T-helper 17 cell (primary cell): ENCODE measurements at places on chromosomes 1 and 21. TPM values are rescaled to one million over a fixed set of nuclear protein-coding genes. Genes with fewer than 3 reads are reported as not detected.

GRCh38 chr1:8493916-8494540 is 176.1 kb downstream of the SLC45A1 start:
- H3K36me3 ChIP-seq, result no peaks in the 10 kb centered on the region
- H3K27ac ChIP-seq, result no peak overlapping the region
- H3K4me3 ChIP-seq, result no peak overlapping the region
- no peak for DNase-seq

- H3K27me3 ChIP-seq, result no peaks in the 10 kb centered on the region
- no peak overlapping the region for H3K4me3 ChIP-seq
These were observed 121.7 kb downstream of the TNFSF18 start for GRCh38 chr1:172929006-172929405.

GRCh38 chr1:6962996-6963911 is 178.0 kb downstream of the CAMTA1 start:
- H3K4me3 ChIP-seq, result peak overlapping the region; percentile 88
- H3K27ac ChIP-seq, result no peak overlapping the region
- peaks cover 64% of the 10 kb centered on the region for H3K27me3 ChIP-seq
- H3K36me3 ChIP-seq, result no peaks in the 10 kb centered on the region
- DNase-seq, result peak; percentile 37

GRCh38 chr1:247487057-247487456 is 29.2 kb upstream of the OR2B11 start:
- no peaks in the 10 kb centered on the region for H3K4me1 ChIP-seq
- no peak overlapping the region for H3K27ac ChIP-seq
- peak overlapping the region; percentile 31 for H3K4me3 ChIP-seq
- H3K27me3 ChIP-seq, result peaks cover 34% of the 10 kb centered on the region
- H3K36me3 ChIP-seq, result no peaks in the 10 kb centered on the region

- H3K27me3 ChIP-seq, result peaks cover 58% of the 10 kb centered on the region
- no peaks in the 10 kb centered on the region for H3K36me3 ChIP-seq
- no peak for DNase-seq
- no peaks in the 10 kb centered on the region for H3K4me1 ChIP-seq
These were observed 88.8 kb upstream of the PDE4B start for GRCh38 chr1:65703853-65704252.

- peaks cover 5% of the 10 kb centered on the region for H3K4me1 ChIP-seq
- DNase-seq, result no peak
- H3K27me3 ChIP-seq, result no peaks in the 10 kb centered on the region
These were observed 24.4 kb downstream of the SLC66A1 start for GRCh38 chr1:19336543-19336942.

- no peak for DNase-seq
- H3K27ac ChIP-seq, result no peak overlapping the region
- H3K27me3 ChIP-seq, result no peaks in the 10 kb centered on the region
- H3K4me3 ChIP-seq, result no peak overlapping the region
- H3K4me1 ChIP-seq, result no peaks in the 10 kb centered on the region
- no peaks in the 10 kb centered on the region for H3K36me3 ChIP-seq
These were observed 10.7 kb upstream of the CYYR1 start for GRCh38 chr21:26583769-26584168.

GRCh38 chr1:111873460-111874030 is 115.9 kb downstream of the KCND3 start:
- peaks cover 2% of the 10 kb centered on the region for H3K36me3 ChIP-seq
- H3K27ac ChIP-seq, result no peak overlapping the region
- H3K4me3 ChIP-seq, result no peak overlapping the region
- H3K4me1 ChIP-seq, result no peaks in the 10 kb centered on the region

- DNase-seq, result no peak
- no peak overlapping the region for H3K4me3 ChIP-seq
- H3K27ac ChIP-seq, result no peak overlapping the region
- H3K36me3 ChIP-seq, result peaks cover 3% of the 10 kb centered on the region
These were observed 177.2 kb downstream of the NFIA start for GRCh38 chr1:61259379-61260148.

- H3K27ac ChIP-seq, result no peak overlapping the region
- H3K4me3 ChIP-seq, result no peak overlapping the region
- H3K4me1 ChIP-seq, result peaks cover 9% of the 10 kb centered on the region
- no peak for DNase-seq
- H3K27me3 ChIP-seq, result peaks cover 26% of the 10 kb centered on the region
- peaks cover 3% of the 10 kb centered on the region for H3K36me3 ChIP-seq
These were observed 122.2 kb upstream of the RAB4A start for GRCh38 chr1:229148743-229149142.

- DNase-seq, result no peak
- H3K4me1 ChIP-seq, result no peaks in the 10 kb centered on the region
- H3K27me3 ChIP-seq, result peaks cover 49% of the 10 kb centered on the region
- no peak overlapping the region for H3K4me3 ChIP-seq
These were observed 108.2 kb upstream of the TMPRSS2 start for GRCh38 chr21:41616031-41616591.

GRCh38 chr21:43271452-43272020 is 102.7 kb downstream of the CRYAA start:
- H3K36me3 ChIP-seq, result no peaks in the 10 kb centered on the region
- DNase-seq, result no peak
- H3K27ac ChIP-seq, result no peak overlapping the region
- H3K4me3 ChIP-seq, result no peak overlapping the region
- peaks cover 6% of the 10 kb centered on the region for H3K4me1 ChIP-seq

DNA sequence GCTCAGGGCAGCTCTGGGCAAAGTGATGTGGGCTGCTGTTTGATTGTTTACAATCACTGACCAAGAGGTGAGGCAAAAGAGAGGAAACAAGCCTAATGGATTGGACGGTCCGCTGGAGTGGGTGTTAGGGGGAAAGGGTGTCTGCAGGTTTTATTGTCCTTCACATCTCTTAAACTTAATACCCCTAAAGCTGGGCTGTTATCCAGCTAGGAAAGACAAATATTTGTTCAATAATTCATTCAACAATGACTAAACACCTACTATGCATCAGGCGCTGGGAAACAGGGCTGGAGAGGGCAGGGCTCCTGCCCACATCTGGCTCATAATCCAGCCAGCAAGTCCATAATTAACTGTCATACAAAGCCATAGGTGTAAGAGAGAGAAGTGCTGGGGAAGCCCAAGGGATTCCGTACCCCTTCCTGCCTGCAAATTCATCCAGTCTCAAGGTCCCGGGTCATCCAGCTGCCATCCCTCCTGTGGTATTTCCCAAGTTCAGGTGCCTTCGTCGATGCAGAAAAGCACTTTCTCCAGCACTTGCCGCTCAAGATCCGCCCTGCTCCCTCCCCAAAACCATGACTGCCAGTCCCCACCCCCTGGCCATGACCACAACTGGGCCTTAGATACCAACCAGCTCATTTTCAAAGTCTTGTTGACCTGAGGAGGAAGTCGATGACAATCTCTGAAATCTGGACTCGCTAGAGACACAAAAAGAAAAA is 10.7 kb downstream of the TMEM63A start:
- H3K27ac ChIP-seq, result peak overlapping the region; percentile 78
- DNase-seq, result no peak
- H3K4me1 ChIP-seq, result peaks cover 51% of the 10 kb centered on the region
- H3K27me3 ChIP-seq, result no peaks in the 10 kb centered on the region
- H3K36me3 ChIP-seq, result peaks cover under 1% of the 10 kb centered on the region
- peak overlapping the region; percentile 39 for H3K4me3 ChIP-seq

DNA sequence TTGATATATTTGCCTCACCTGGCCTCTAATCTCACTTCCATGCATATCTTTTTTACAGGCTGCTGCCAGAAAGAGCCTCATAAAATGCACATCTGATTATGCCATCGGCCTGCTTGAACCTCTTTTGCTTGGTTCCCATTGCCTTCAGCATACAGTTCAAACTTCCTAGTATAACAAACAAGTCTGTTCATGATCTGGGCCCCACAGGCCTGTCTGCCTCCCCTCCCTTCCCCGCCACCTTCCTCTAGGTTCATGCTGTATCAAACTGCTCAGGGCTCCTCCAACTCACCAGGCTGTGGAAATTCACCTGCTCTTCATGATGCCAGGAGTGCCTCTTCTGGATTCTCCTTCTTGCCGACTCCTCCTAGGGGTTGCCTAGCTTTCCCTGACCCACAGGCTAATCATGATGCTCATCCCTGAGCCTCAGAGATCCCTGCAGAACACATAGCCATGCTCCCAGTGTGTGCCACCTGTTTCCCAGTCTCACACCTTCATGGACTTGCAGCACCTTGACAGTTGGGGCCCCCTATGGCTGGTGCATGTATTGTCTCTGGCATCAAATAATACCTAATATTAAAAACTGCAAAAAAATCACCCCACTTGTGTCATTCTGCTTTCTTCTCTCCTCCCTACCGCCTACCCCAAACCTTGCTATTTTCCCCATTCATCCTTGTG is 33.7 kb upstream of the CD2 start:
- no peak for DNase-seq
- no peak overlapping the region for H3K27ac ChIP-seq
- no peak overlapping the region for H3K4me3 ChIP-seq
- H3K4me1 ChIP-seq, result peaks cover 8% of the 10 kb centered on the region
- peaks cover 10% of the 10 kb centered on the region for H3K27me3 ChIP-seq
- no peaks in the 10 kb centered on the region for H3K36me3 ChIP-seq

DNA sequence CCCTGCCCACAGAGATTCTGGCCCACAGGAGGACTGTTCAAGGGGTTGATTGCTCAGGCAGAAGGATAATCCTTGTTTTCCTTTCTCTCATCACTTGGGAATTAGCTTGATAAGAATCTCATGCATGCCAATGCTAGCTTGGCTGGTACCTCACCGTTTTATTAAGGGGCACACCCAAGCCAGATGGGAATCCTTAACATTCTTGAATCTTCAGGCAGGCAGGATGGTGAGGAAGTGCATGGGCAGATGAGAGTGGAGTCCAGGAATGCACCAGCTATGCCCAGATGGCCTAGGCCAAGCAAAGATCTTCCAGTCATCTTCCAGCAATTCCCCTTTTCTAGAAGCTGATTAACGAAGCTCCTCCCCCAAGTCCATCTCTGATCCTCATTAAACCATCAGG is 4.1 kb upstream of the LCE7A start:
- no peak overlapping the region for H3K4me3 ChIP-seq
- no peaks in the 10 kb centered on the region for H3K4me1 ChIP-seq
- no peaks in the 10 kb centered on the region for H3K36me3 ChIP-seq
- no peak overlapping the region for H3K27ac ChIP-seq
- H3K27me3 ChIP-seq, result peaks cover 27% of the 10 kb centered on the region

GRCh38 chr1:153800516-153800915 is 25.3 kb downstream of the SLC27A3 start:
- no peak overlapping the region for H3K4me3 ChIP-seq
- H3K4me1 ChIP-seq, result peaks cover 21% of the 10 kb centered on the region
- H3K27me3 ChIP-seq, result no peaks in the 10 kb centered on the region
- peak overlapping the region; percentile 2 for H3K27ac ChIP-seq

DNA sequence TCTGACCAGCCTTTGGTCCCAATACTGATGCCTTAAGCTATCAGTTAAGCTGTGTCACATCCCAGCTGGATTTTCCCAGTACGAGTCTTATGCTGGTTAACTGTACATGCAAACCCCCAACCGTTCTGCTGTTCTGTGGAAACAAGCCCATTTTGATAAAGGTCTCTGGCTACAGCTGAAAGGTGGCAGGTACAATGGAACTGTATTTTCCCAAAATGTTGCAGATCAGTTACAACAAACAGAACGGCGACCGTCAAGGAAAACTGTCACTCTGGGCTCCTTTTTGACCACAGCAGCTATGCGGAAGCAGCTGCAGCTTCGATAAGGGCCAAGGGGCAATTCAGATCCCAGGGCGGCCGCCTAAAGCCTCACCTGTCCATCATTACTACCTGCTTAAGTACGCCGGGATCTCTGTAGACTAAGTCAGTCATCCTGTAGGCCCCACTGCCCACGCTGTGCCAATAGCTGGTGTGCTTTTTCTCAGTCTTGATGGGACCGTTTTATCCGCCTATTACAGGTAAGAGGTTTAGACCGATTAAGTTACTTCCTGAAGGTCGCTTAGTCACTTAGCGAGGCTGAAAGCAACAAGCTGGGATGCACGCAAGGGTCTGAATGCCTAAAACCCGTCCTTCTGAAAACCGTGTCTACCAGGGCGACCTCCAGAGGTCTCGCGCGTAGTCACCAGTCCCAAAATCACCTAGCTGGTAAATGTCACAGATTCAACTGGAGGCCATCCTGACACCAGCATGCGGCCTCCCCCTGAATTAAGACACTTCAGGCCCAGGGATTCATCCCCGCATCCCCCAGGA is 11.1 kb upstream of the RAB42 start:
- H3K27me3 ChIP-seq, result no peaks in the 10 kb centered on the region
- peak overlapping the region; percentile 95 for H3K4me3 ChIP-seq
- peak overlapping the region; percentile 88 for H3K27ac ChIP-seq
- DNase-seq, result no peak
- H3K4me1 ChIP-seq, result peaks cover 41% of the 10 kb centered on the region
- peaks cover 2% of the 10 kb centered on the region for H3K36me3 ChIP-seq

GRCh38 chr1:20339811-20340457 is 49.3 kb downstream of the VWA5B1 start:
- no peak overlapping the region for H3K27ac ChIP-seq
- no peak for DNase-seq
- peaks cover 43% of the 10 kb centered on the region for H3K27me3 ChIP-seq
- H3K4me3 ChIP-seq, result no peak overlapping the region

DNA sequence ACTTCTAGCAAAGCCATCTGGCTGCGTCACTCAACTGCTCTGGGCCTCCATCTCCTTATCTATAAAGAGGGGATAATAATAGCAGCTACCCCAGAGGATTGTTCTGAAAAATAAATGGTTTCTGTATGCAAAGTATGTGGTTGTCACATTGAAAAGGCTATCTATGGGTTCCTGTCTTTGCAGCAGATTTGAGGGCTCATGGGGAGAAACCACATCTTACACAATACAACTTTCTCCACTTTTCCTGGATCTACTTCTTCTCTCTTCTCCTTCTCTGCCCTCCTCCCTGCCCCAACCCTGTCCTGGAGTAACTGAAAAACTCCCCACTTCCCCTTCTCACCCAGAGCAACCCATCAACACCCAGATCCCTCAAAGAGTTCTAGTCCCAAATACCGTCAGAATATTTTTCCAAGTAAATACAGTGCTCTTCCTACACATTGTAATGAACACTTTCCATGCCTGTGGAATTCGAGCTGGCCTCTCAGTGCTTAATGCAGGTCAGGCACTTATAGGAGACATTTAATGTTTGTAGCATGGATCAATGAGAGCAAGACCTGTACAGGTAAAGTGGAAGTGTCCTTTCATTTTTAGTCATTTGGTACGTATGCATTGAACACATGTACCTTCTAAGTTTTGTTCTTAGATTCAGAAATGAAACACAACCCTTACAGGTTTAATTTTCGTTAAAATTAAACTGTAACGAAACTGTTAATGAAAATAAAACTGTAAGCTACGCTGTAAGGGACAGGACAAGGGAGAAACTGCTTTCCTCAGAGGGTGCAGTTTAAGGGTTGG is 131.9 kb downstream of the AK5 start:
- H3K27me3 ChIP-seq, result peaks cover 24% of the 10 kb centered on the region
- H3K36me3 ChIP-seq, result peaks cover 11% of the 10 kb centered on the region
- H3K4me1 ChIP-seq, result peaks cover 18% of the 10 kb centered on the region
- peak overlapping the region; percentile 73 for H3K4me3 ChIP-seq

GRCh38 chr1:109582021-109582420 is 33.6 kb downstream of the GNAI3 start:
- H3K4me3 ChIP-seq, result no peak overlapping the region
- H3K36me3 ChIP-seq, result peaks cover 4% of the 10 kb centered on the region
- peak overlapping the region; percentile 41 for H3K27ac ChIP-seq
- DNase-seq, result no peak
- H3K27me3 ChIP-seq, result no peaks in the 10 kb centered on the region
- H3K4me1 ChIP-seq, result peaks cover 6% of the 10 kb centered on the region

Gene OVAAL
- not detected for total RNA-seq

Gene ADGRB2
- 1.0 TPM for total RNA-seq

Gene MROH9
- total RNA-seq, result not detected

Gene TMEM52
- total RNA-seq, result 0.52 TPM

Gene OR2L13
- 0.21 TPM for total RNA-seq

Gene RAP1GAP
- 0.07 TPM for total RNA-seq

Gene CFHR1
- total RNA-seq, result not detected

Gene RCSD1
- total RNA-seq, result 101 TPM

Gene ARHGEF10L
- 0.35 TPM for total RNA-seq

Gene KIAA0319L
- total RNA-seq, result 58.8 TPM
